ENCODE measurements at places on chromosomes 1 and 21. TPM values are rescaled to one million over a fixed set of nuclear protein-coding genes. Genes with fewer than 3 reads are reported as not detected.

Gene PRAMEF25
- not detected for total RNA-seq

Gene LCE1C
- not detected for total RNA-seq

DNA sequence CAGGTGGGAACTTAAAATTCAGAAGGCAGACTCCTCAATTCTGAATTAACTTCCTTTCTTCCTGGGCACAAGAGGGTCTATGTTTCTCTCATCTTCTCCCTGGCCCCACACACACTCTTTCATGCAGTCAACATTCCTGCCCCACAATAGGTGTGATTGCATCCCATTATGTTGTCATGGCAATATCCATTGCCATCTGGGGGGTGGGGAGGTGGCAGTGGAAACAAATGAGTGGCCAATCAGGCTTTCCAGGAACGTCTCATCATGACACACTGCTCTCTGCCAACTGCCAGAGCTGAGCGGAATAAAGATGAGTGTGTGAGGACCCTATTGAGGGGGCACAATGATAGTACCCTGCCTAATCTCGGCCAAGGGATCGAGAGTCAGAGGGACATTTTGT lies 80.4 kb downstream of the KCND3 start:
- DNase-seq: no peak

DNA sequence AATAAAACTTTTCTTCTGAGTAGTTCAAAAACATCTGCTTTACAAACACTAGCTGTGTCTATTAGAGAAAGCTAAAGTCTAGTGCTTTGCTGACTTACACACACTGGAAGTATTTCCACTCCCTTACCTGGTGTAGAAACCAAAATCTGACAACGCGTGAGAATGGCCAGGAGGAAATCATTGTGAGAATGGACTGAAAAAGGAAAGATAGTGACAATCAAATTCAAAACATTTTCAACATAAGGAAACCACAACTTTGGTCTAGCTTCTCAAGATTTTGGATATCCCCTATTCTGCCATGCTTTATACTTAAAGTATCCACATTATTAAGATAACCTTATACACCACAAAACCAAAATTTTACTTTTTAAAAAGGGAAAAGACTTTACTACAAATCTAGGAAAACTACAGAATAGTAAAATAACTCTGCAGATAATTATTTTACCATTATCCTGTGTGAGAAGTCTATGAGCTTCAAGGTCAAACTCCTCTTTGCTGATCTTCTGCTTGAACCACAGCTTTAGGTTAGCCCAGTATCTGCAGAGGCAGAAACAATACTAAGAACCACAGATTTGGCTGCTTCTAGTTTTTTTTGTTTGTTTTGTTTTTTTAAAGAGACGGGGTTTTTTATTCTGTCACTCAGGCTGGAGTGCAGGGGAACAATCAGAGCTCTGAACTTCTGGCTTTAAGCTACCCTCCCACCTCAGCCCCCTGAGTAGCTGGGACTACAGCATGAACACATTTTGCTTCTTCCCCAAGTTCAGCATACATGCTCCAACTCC lies 6.6 kb downstream of the TADA1 start:
- no peak for DNase-seq

Data from hepatocyte (in vitro differentiated cells).